ENCODE measurements at places on chromosomes 3 and 15. TPM values are rescaled to one million over a fixed set of nuclear protein-coding genes. Genes with fewer than 3 reads are reported as not detected.

DNA sequence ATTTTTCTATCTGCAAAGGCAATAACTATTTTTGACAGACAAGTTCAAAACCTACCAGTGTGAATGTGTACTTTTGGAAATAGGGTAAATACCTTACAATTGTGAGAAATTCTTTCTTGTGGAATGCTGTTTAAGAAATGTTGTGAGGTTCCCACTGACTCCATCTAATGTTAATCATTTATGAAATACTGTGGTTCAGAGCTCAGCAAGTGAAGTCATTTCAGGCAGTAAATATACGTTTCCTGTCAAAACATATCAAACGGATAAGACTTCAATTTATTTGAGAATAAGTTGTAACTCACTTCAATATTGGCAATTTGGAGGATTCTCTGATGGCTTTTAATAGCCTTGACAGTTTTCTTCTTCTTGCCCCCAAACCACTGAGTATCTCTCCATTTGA, 16.4 kb downstream of the TAFA4 start:
- H3K27ac ChIP-seq: no peak overlapping the region
- peaks cover 23% of the 10 kb centered on the region for H3K27me3 ChIP-seq
- no peak overlapping the region for H3K4me3 ChIP-seq
- no peaks in the 10 kb centered on the region for H3K4me1 ChIP-seq
- no peaks in the 10 kb centered on the region for H3K36me3 ChIP-seq

ADGRG7 gene
- total RNA-seq: not detected

GRCh38 chr3:20776692-20777091, 590.7 kb upstream of the SGO1 start:
- no peaks in the 10 kb centered on the region for H3K4me1 ChIP-seq
- DNase-seq: no peak
- no peaks in the 10 kb centered on the region for H3K36me3 ChIP-seq

TMEM158 gene
- total RNA-seq: 0.48 TPM

DNA sequence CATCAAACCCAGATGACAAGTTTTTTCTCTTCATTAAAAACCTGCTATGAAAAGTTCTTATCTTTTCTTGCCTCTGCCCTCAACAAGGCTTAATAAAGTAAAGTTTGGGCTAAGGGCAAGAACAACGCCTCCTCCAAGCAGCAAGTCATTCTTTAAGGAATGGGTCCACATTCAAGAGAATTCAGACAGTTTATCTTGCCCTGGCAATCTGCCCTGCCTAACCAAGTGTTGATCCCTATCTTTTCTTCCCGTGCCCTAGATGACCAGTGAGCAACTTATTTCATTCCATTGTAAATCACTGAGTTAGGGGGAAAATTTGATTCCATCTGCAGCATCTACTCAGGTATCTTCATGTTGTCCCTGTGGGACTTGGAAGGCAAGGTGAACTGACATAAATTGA, 370.3 kb upstream of the DPPA4 start:
- no peaks in the 10 kb centered on the region for H3K36me3 ChIP-seq
- no peaks in the 10 kb centered on the region for H3K27me3 ChIP-seq
- H3K4me3 ChIP-seq: no peak overlapping the region
- no peaks in the 10 kb centered on the region for H3K4me1 ChIP-seq
- no peak for DNase-seq
- no peak overlapping the region for H3K27ac ChIP-seq
